ENCODE measurements at places on chromosomes 1 and 21.

- no peak for DNase-seq
Measured at GRCh38 chr1:156754219-156754618, 2.7 kb upstream of the HDGF start.

- DNase-seq = no peak
Measured at GRCh38 chr1:213921712-213922111, 66.1 kb upstream of the PROX1 start.

GRCh38 chr1:42937141-42937696, 21.4 kb downstream of the SLC2A1 start:
- no peak for DNase-seq

GRCh38 chr1:53294567-53294966, 33.3 kb downstream of the LRP8 start:
- DNase-seq = peak; percentile 26

- peak; percentile 14 for DNase-seq
Measured at GRCh38 chr1:193569096-193569982, 382.9 kb upstream of the B3GALT2 start.

- DNase-seq = peak; percentile 71
Measured at GRCh38 chr1:15703562-15703961, 19.4 kb downstream of the PLEKHM2 start.

DNA sequence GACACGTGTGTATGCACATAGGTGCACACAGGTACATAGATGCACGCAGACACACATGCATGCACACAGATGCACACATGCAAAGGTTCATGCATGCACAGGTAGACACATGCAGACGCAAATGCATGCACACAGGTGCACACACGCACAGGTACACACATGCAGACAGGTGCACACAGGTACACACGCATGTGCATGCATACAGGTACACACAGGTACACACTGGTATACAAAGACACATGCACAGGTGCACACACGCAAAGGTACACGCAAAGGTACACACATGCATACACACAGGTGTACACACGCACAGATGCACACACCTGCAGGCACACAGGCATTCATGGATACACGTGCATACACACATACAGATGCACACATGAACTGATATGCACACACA, 8.8 kb downstream of the NOC2L start:
- no peak for DNase-seq

GRCh38 chr1:156927215-156928042, 7.0 kb downstream of the LRRC71 start:
- peak; percentile 80 for DNase-seq

- no peak for DNase-seq
Measured at GRCh38 chr1:19169642-19170041, 40.4 kb downstream of the UBR4 start.

- DNase-seq = no peak
Measured at GRCh38 chr1:6207075-6207885, 1.4 kb downstream of the RNF207 start.

GRCh38 chr21:30829659-30830058, at the start of gene KRTAP7-1:
KRTAP7-1 (minus strand) TSS chr21:30829759; CDS start chr21:30829698, 61 bp downstream.
- no peak for DNase-seq

DNA sequence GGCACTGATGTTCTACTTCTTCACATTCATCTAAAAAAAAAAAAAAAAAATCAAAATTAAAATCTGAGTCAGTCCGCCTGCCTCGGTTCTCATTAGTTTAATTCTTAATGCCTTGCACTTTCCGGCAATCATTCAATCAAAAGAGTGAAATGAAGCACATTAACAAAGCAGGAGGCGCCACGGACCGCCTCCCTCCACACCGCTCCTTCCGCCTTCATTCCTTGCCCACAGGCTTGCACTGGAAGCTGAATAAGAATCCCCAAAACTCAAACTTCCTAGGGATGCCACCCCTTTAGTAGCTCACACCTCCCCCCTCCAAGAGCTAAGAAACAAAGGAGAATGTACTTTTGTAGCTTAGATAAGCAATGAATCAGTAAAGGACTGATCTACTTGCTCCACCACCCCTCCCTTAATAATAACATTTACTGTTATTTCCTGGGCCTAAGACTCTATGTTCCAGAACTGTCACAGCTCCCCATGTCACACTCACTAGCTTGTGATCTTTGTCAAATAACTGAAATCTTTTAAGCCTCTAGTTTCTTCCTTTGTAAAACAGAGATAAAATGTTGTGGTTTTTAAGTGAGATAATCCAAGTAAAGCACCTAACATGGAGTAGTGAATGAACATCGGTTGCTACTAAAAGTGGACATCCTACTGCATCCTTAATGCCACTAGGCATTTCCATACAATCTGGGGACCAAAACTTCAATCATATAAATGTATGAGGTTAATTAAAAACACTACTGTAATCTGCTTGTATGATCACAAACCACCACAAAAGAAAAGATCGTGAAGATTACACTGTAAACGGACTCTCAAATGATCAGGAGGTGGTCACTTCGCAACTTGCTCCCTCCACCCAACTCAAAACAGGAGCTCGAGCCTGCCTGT, 27.4 kb downstream of the LGALS8 start:
- no peak for DNase-seq
